ENCODE measurements at places on chromosomes 4 and X.
A peak's percentile ranks its signal among the peaks of the same experiment; 100 is the strongest.

GRCh38 chr4:4388311-4388790 lies 1.4 kb downstream of the NSG1 start:
- DNase-seq: no peak

DNA sequence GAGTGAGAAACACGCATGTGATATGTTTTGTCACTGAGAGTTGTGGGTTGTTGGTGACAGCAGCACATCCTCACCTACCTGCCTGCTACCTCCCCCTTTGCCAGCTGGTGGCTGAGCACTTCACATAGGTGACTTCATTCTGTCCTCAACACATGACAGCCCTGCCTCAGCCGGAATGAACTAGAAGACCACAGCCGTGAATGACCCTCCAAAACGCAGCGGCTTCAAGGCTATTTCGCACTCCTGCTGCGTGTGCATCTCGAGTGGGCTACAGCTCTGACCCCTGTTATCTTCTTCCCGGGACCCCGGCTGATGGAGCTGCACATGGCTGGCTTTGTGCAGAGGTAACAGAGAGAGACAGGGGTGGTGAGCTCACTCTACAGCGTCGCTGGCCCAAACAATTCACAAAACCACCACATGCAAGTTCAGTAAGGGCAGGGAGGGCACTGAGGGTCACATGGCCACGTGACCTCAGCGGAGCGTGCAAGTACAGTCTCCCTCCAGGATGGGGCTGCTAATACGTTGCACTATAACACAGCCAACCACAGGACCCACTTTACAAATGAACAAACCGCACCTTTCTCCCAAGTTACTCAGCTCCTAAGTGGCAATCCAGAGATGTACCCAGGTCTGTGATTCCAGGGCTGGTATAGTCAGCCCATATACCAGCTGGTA lies 6.3 kb upstream of the PPP2R2C start:
- no peak for DNase-seq

DNA sequence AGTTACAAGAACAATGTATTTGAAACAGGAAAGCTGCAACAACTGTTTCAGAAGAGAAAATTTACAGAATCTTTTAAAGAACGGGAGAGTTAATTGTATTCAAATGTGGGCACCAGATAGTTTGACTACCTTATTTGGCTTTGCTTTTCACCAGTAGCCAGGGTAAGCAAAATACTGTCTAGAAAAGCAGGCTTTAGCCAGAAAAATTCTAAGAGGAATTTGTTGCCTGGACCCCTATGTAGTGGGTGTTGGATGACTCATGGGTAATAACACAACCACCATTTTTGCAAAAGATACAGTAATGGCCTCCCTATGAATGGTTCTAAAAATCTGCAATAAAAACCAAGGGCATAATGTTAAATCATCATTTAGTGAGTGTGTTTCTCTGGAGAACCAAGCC lies 233.4 kb upstream of the ANXA3 start:
- no peak for DNase-seq

GRCh38 chrX:31314921-31315320 lies 243.1 kb upstream of the FTHL17 start:
- DNase-seq: no peak

- DNase-seq: no peak
These were observed 236.9 kb downstream of the TACR3 start for GRCh38 chr4:103482893-103483292.

- no peak for DNase-seq
These were observed 27.7 kb downstream of the PDGFRA start for GRCh38 chr4:54256491-54257486.

- DNase-seq: no peak
These were observed 27.3 kb upstream of the FBXW7 start for GRCh38 chr4:152563209-152563608.

DNA sequence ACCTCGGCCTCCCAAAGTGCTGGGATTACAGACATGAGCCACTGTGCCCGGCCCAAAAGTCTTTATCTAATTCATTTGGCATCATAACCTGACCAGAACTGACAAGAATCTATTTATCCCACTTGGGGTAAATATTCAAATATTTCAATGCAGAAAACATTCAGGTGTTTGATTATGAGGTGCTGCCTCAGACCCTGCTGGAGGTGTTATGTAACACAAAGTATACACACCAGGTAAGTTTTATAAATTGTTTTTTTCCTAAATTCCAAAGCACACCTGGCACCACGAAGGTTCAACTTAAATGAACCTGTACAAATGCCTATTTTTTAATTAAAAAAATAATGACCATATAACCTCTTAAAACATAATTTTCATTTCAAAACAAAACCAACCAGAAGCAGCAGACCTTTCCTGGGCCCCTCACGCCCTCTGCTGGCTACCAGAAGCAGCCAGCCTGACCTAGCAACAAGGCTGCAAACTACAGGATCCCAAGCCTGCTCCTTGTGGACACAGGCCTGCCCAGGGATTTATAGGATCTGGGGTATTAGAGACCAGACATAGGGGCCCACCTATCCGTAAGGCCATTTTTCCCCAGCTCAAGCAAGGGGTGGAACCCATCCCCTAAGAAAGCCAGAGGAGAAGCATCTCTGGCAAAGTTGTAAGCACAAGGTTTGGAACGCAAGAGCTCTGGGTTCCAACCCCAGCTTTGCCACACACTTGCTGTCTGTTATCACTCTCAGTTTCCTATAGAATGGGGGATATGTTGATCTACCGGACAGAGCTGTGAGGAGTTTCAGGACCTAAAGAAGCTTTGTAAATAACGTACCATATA lies 11.7 kb downstream of the OTUD5 start:
- DNase-seq: peak; percentile 64

DNA sequence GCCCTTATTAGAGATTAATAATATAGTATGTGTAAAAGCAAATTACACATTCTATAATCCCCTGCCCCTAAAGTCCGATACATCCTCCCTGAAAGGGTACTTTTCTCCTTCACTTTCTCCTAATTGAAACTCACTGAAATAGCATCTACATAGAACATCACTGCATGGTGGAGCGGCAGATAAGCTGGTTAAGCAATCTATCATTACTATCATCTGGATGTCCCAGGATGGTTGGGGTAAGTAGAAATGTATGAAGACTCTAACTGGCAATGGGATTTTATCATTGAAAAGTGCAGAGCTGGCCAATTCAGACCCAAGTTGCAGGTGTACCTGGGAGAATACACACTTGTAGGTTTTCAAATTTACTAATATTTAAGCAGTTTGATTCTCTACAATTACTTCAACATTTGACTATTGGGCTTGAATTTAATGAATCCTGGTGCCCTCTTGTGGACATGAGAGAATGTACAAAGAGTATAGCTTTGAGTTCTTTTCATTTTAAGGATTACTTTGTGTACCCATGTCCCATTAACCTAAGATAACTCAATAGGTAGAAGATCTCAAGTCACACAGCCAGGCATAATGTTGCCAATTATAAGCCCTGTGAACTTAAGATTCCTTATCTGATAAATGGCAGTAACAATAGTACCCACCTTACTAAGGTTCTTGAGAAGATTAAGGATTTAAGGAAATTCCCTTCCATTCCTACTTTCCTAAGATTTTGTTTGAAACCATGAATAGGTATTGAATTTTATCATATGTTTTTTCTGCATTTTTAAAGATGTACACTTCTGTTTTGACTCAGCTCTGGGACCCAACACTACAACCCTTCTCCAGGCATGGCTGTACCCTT lies 69.8 kb downstream of the SHROOM3 start:
- no peak for DNase-seq

- no peak for DNase-seq
These were observed 100.4 kb downstream of the MAMLD1 start for GRCh38 chrX:150463566-150463965.

DNA sequence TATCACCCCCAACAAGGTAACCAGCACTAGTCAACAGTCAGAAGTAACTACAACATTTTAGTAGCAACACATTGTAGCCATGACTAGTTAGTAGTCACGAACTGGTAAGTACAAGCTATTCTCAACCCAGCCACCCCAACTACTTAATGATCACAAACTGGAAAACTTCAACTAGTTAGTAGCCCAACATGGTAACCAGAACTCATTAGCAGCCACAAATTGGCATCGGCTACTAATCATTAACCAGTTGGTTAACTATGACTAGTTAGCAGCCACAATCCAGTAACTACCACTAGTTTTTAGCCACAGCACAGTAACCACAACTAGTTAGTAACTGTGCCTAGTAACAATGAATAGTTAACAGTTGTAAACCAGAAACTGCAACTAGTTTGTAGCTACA lies 385.1 kb upstream of the CXorf51B start:
- no peak for DNase-seq

DNA sequence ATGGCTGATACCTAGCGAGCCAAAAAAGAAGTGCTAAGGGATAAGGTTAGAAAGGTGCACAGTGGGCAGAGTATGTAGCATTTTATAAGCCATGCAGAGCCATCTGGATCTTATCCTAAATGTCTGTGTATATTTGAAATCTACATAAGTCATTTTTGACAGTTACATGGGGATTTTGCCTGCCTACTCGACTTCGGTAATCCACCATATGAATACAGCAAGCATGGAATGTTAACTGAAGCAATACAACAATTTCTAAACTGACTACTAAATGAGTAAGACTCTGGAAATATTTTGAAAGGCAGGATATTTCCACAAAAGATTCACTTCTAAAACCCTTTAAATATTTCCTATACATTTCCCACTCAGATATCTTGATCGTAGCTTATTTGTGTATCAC lies 122.5 kb downstream of the KCNIP4 start:
- DNase-seq: no peak

DNA sequence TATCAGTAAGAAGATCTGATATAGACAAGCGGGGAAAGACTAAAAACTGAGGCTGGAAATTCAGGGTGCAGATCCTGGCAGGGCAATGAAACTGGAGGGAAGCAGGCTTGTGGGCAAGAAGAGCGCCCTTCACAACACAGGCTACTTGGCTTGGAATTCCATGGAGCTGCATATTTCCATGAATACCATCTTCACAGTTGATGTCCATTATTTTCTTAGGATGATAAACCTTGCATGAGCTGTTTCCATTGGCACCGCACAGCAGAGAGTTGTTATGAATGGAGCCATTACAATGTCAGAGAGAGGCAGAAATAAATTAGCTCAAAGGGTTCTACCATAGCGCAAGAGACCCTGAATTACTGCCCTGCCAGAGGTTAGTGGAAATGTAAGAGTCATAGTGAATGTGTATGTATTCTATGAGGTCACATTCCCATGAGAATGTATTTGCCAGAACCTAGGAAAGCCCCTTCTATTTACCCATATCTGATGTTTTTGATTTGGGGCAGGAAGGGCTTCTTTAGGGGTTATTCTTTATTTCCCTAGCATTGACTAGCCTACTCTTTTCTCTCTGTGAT lies 215.6 kb downstream of the PALLD start:
- no peak for DNase-seq

- DNase-seq: no peak
These were observed 120.2 kb upstream of the PJA1 start for GRCh38 chrX:69285401-69285877.

DNA sequence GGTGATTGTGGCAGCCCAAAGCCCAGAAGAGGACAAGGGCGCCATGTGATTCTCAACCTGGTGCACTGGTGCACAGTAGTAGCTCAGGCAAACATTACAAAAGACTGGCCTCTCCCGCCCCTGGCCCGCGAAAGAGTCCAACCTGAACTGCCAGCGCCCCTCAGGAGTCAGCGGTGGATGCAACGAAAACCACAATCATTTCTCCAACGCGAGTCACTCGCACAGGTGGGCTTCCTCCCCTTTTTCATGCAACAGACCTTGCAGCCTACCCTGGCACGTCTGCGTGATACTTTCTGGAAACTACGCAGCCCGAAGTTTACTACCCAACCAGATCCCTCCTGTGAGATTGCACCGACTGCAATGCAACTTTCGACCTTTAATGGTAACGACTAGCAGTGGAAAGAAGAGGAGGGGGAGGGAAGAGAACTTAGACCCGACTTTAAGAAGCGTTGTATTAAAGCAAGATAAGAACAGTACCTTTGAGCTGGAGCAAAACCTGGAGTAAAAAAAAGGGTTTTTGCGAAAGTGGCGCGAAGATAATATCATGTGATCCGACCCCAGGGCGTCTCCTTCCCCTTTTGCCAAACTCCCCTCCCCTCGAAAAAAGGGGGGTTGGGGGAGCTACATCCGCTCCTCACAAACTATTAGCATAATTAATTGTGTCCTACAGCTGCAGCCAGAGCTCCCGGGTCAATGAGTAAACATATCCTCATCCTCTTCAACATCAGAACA lies 63.3 kb upstream of the CCDC160 start:
- no peak for DNase-seq

DNA sequence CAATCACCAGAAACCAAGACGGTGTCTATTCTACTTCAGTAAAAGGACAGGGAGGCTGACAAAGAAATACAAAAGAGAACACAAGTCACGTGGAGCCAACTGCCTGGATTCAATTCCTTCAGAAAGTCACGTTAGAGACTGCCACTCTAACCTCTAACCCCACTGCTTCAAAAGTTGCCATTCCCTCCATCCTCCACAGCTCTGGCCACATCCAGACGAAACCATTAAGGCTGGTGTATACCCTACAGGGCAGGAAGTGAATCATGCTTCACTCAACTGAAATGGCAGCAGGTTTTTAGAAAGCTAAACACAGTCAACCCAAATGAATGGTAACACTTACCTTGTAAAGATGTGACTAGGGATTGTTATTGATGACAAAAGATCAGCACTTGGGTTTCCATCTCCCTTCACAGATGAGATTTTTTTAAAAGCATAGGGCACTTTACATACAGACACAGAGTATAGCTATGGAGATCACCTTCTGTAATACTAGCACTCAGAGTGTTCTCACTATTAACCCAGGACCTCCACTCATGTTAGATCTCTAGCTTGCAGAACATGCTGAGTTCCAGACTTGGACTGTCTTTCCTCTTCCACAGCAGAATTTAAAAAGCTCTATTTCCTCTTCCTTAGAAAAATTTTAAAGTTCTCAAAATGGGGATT lies 37.4 kb downstream of the MAML3 start:
- peak; percentile 35 for DNase-seq

GRCh38 chrX:30887288-30887687 lies 1.8 kb downstream of the TAB3 start:
- no peak for DNase-seq

DNA sequence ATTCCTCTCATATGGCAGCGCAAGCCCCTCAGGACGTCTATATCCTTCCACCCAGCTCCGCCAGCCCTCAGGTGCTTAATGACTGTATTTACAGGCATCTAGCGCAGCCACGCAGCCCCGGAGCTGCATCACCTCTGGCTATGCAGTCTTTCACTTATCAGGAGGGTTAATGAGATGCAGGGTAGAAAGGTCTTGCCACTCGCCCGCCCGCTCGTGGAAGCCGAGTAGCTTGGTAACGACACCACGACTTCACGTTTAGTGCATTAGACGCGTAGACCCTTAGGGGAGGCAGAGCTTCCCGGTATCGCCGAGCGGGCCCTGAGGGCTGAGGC lies 1.5 kb upstream of the SLC16A2 start:
- no peak for DNase-seq

- DNase-seq: no peak
These were observed 53.7 kb downstream of the NAA11 start for GRCh38 chr4:79272126-79272525.

DNA sequence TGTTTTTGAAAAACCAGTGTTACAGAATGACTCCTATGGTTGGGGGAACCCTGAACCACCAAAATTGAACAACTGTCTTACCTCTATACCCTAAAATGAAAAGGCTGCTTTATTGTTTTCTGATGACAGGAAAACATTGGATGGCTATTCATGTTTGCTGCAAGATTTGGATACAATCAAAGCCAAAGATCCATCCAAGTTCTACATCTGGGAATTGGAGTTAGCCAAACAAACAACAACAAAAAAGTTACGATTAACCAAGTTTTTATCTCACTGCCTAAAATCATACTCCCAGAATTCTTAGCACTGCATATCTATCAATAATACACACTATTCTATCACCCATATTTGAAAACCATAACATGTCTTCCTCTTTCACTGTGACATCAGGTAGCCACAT lies 349.7 kb upstream of the SLC7A11 start:
- DNase-seq: no peak

GRCh38 chrX:119288890-119289393 lies 52.9 kb downstream of the PGRMC1 start:
- DNase-seq: no peak

Data from BE2C (cell line).